ENCODE measurements at places on chromosomes 2 and 18.
A peak's percentile ranks its signal among the peaks of the same experiment; 100 is the strongest.

DNA sequence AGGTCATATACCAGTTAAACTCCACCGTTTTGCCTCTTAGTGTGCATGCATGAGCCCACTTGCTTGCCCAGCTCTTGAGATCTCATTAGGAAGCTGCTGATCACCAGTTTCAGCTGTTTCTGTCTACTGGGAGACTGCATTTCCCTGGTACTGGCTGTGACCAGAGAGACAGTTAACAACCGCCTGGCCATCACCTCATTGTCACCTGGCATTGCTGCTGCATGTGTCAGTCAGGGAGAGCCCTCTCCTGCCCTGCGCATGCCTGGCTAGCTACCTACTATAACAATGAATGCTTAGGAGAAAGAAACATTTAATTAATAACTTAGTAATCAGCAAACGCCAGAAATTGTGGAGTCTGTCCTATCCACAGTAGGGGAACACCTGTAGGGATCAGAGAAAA, 265.8 kb upstream of the CYRIA start:
- no peak for DNase-seq

- DNase-seq = no peak
These were observed 26.3 kb upstream of the CFAP36 start for GRCh38 chr2:55493220-55493619.

GRCh38 chr18:39329496-39330275, 1764.1 kb upstream of the CELF4 start:
- no peak for DNase-seq

- DNase-seq = no peak
These were observed 100.2 kb upstream of the WDR75 start for GRCh38 chr2:189341077-189341476.

DNA sequence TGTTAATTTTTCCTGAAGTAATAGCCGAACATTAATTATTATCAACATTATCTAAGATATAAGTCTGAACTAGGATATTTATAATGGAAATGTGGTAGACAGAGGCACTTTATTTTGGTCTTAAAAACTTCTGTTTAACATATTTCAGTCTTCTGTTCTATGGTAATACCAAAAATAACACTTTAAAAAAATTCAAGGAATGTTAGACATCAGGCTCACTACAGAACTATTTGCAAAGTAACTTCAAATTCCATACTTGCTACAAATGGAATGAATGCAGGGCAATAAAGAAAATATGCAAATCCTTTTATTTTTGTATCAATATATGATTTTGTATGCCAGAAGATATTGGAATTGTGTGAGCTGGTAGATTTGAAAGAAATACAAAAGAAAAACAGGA, 345.5 kb upstream of the DSEL start:
- no peak for DNase-seq

GRCh38 chr2:26702025-26702424, 9.5 kb downstream of the KCNK3 start:
- no peak for DNase-seq

- no peak for DNase-seq
These were observed 6.0 kb downstream of the NEMP2 start for GRCh38 chr2:190528521-190529001.

DNA sequence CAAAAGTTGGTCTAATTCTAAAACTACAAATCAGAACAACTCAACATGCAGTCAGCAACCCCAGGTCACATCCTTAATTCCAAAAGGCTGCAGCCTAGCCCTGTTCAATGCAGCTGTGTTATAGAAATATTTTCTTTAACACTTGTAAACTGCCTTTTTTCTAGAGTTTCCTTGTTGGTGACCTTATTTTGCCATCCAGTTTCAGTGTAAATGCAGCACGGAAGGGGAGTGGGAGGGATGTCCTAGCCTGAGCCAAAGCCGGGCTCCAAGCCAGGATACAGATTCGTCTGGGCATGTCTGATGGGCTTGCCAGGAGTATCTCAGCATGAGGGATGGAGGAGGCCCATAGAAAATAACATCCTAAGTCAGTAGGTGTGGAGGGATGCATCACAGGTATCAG, 17.7 kb upstream of the SP3 start:
- DNase-seq = peak; percentile 97

DNA sequence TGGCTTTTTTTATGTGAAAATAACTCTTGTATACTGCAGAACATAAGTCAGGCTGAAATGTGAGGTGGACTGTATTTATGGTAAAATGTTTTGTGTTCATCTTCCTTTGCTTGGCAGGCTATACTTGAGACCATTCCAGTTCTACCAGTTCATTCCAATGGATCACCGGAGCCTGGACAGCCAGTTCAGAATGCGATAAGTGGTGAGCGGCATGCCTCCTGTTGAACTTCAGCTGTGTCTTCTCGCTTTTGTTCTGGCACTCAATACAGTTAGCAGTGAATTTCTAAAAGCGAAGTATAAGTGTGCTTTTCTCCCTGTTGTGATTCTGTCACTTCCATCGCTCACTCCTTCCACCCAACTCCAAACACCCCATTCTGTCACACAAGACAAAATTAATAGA, 138.5 kb downstream of the ARHGAP28 start:
- DNase-seq = no peak

- no peak for DNase-seq
These were observed 12.1 kb upstream of the YES1 start for GRCh38 chr18:824179-824578.

DNA sequence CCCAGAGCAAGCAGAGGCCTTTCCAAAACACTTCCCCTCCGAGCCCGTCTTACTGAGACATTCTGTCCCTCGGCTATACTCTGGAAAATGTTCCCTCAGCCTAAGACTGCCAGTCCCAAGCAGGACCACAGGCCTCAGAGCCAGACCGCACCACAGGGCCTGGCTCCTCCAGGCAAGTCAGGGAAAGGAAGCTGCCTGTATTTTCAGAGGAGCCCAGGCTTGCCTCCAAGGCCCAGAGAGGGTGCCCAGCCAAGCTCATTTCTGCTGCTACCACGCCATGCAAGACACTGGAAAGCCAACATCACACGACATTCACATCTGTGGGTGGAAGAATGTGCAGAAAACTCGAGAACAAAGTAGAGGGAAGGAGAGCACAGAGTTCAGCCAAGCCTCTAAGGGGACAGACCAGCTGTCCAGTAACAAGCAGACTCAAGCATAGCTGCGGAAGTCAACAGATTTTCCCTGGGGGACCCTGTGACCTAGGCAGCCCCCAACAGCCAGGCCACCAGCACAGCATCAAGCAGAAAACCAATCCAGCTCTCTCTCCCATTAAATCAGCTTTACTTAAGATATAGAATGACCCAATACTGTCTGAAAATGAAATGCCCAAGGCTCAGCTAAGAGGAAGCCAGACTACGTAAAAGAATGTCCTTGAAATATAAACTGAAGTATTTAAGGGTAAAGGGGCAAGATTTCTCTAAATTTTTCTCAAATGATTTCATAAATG, 123.9 kb downstream of the ZFP36L2 start:
- no peak for DNase-seq

DNA sequence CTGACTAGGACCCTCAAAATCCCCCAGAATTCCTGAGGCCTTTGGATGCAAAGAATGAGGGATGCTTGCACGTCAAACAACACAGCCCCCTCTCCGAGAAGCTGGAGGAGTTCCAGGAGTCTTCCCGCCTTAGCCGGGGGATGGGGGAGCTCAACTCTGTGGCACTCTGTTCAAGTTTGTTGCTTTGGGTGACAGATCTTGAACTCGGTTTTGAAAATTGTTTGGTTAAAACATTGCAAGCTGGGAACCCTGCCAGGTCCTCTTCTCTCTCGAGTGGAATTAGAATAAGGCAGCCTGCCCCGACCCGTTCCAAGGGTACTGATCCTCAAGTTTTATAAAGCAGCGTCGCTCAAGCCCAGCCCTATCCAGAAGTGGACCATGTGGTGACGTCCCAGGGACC, 244.1 kb downstream of the LOXHD1 start:
- no peak for DNase-seq

Data from NCI-H1694 treated with DMSO at 0.1 percent for 48 hours (cell line).